ENCODE measurements at places on chromosomes 13 and 19.
A peak's percentile ranks its signal among the peaks of the same experiment; 100 is the strongest.

- H3K4me1 ChIP-seq = peaks cover 42% of the 10 kb centered on the region
- H3K4me3 ChIP-seq = peak overlapping the region; percentile 82
Observed at GRCh38 chr19:16208064-16208759, 10.5 kb downstream of the AP1M1 start.

GRCh38 chr13:76937281-76937820 is 11.0 kb upstream of the ACOD1 start:
- H3K27me3 ChIP-seq = peaks cover 3% of the 10 kb centered on the region
- no peak overlapping the region for H3K27ac ChIP-seq
- no peak for DNase-seq
- no peak overlapping the region for H3K4me3 ChIP-seq
- H3K36me3 ChIP-seq = no peaks in the 10 kb centered on the region

DNA sequence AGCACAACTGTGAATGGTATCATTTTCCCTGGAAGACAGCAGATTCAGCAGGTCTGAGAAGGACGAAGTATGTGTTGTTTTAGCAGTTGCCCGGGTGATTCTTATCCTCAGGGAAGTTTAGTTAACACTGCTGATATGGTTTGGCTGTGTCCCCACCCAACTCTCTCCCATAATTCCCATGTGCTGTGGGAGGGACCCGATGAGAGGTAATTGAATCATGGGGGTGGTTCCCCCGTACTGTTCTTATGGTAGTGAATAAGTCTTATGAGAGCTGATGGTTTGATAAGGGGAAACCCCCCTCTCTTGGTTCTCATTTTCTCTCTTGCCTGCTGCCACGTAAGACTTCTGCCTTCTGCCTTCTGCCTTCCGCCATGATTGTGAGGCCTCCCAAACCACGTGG is 81.0 kb upstream of the UBAC2 start:
- H3K4me1 ChIP-seq = no peaks in the 10 kb centered on the region
- no peak overlapping the region for H3K4me3 ChIP-seq
- H3K27me3 ChIP-seq = peaks cover 21% of the 10 kb centered on the region
- H3K27ac ChIP-seq = no peak overlapping the region

- H3K27ac ChIP-seq = no peak overlapping the region
- no peak overlapping the region for H3K4me3 ChIP-seq
- DNase-seq = no peak
- peaks cover 2% of the 10 kb centered on the region for H3K27me3 ChIP-seq
- H3K36me3 ChIP-seq = no peaks in the 10 kb centered on the region
- no peaks in the 10 kb centered on the region for H3K4me1 ChIP-seq
Observed at GRCh38 chr13:94886191-94886590, 173.8 kb upstream of the SOX21 start.

DNA sequence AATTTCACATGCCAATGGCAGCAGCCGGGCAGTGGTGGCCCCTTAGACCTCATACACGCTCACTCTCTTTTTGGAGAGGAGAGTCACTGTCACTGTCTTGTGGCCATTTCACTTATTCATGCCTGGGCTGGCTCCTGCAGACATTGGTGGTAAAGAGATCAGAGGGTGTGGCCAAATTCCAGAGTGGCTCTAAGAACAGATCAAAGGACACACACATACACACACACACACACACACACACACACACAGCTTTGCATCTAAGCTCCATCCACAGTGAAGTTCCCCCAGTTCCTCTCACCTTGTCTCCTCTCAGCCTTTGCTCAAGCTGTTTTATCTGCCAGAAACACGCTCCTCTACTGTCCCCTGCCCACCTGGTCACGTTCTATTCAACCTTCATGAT is 46.5 kb upstream of the KPNA3 start:
- DNase-seq = no peak
- no peaks in the 10 kb centered on the region for H3K36me3 ChIP-seq
- H3K27me3 ChIP-seq = no peaks in the 10 kb centered on the region
- no peak overlapping the region for H3K4me3 ChIP-seq
- no peak overlapping the region for H3K27ac ChIP-seq
- H3K4me1 ChIP-seq = no peaks in the 10 kb centered on the region

DNA sequence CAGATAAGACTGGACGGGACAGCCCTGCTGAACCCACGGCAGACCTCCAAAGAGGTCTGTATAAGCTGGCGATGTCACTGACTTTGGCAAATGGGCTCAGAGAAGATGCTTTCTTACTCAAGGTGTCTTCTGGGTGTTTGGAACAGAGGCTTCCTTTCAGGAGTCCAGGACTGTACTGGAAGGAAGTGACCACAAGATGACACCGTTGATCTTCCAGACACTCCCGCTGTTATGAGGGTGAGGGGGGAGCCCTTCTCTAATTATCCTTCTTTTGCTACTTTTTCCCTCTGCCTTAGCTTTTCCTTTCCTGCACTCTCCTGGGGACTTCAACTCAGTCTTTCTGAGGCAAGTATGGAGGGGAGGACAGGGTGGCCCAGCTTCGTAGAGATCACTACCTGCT is 65.2 kb upstream of the ZNF599 start:
- H3K36me3 ChIP-seq = no peaks in the 10 kb centered on the region
- H3K27ac ChIP-seq = no peak overlapping the region
- peak overlapping the region; percentile 48 for H3K4me3 ChIP-seq

DNA sequence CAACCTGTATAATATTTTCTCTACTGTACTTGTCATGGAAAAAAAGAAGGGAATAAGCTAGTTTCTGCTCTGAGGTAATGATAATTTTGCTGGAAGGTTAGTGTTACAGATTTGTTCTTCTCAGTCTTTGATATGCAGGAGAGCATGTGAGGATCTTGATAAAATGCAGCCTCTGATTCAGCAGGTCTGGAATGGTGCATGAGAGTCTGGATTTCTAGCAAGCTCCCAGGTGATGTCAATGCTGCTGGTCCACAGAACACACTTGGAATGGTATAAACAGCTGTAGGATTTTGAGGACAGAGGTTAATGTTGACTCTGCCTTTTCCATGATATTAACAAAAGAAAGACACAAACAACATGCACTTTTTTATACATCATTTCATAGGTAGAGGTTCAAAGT is 173.6 kb downstream of the NDFIP2 start:
- H3K36me3 ChIP-seq = no peaks in the 10 kb centered on the region
- H3K4me3 ChIP-seq = no peak overlapping the region

GRCh38 chr19:16025108-16026101 is 50.9 kb upstream of the TPM4 start:
- no peak overlapping the region for H3K4me3 ChIP-seq
- H3K4me1 ChIP-seq = no peaks in the 10 kb centered on the region
- no peaks in the 10 kb centered on the region for H3K27me3 ChIP-seq
- no peaks in the 10 kb centered on the region for H3K36me3 ChIP-seq

DNA sequence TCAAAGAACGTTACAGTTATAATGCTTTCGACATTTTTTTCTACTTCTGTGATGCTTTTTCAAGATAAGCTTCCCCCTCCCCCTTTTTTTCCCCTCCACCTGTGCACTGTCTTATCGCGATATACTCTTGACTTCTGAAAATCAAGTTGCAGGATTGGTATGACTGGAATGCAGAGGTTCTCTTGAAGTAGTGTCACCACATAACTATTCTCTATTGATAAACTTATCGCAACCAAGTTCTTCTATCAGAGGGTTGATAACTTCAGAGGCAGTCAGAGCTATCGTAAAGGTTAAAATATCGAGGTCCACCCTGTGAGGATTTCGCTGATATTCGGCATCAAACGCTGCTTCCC is 820 bp downstream of the EID2 start:
- peaks cover 77% of the 10 kb centered on the region for H3K4me1 ChIP-seq
- peaks cover 12% of the 10 kb centered on the region for H3K36me3 ChIP-seq
- DNase-seq = no peak
- peak overlapping the region; percentile 94 for H3K4me3 ChIP-seq
- no peaks in the 10 kb centered on the region for H3K27me3 ChIP-seq
- peak overlapping the region; percentile 97 for H3K27ac ChIP-seq

DNA sequence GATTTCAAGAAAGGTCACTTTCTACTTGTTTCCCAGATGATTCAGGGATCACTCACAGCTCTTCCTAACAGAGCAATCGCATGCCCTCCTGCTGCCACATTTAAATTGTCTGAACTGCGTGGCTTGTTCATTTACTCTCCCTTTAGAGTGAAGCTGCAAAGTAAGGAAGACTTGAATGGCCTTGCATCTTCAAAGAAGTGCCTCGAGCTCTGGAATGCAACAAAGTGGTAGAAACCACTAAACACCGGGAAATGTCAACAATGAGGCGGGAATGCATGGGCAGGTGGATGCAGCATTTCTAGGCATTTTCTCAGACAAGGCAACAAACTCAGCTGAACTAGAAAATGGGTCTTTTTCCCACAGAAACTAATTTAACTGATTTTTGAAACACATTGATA is 10.3 kb upstream of the DACH1 start:
- H3K4me1 ChIP-seq = no peaks in the 10 kb centered on the region
- no peak overlapping the region for H3K4me3 ChIP-seq
- no peak overlapping the region for H3K27ac ChIP-seq
- no peaks in the 10 kb centered on the region for H3K36me3 ChIP-seq
- no peaks in the 10 kb centered on the region for H3K27me3 ChIP-seq
- DNase-seq = no peak

DNA sequence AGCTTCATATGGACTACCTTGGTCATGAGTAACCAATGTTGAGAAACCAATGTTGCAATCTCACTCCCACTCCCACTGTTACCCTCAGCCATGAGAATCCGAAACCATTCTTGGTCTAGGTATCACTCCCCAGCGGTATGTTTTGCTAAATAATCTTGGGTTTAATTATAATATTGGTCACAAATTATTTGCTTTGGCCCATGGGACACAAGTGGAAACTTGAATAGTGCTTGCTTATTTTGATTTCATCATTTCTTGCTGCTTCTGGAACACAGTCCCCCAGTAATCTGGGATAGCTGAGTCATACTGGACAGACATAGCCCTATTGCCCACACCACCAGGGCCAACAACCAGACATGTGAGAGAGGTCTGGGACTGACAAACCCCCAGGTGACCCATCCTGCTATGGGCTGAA is 171.6 kb upstream of the IPO5 start:
- DNase-seq = no peak
- H3K27me3 ChIP-seq = peaks cover 25% of the 10 kb centered on the region
- H3K4me3 ChIP-seq = no peak overlapping the region
- H3K4me1 ChIP-seq = no peaks in the 10 kb centered on the region
- no peaks in the 10 kb centered on the region for H3K36me3 ChIP-seq

DNA sequence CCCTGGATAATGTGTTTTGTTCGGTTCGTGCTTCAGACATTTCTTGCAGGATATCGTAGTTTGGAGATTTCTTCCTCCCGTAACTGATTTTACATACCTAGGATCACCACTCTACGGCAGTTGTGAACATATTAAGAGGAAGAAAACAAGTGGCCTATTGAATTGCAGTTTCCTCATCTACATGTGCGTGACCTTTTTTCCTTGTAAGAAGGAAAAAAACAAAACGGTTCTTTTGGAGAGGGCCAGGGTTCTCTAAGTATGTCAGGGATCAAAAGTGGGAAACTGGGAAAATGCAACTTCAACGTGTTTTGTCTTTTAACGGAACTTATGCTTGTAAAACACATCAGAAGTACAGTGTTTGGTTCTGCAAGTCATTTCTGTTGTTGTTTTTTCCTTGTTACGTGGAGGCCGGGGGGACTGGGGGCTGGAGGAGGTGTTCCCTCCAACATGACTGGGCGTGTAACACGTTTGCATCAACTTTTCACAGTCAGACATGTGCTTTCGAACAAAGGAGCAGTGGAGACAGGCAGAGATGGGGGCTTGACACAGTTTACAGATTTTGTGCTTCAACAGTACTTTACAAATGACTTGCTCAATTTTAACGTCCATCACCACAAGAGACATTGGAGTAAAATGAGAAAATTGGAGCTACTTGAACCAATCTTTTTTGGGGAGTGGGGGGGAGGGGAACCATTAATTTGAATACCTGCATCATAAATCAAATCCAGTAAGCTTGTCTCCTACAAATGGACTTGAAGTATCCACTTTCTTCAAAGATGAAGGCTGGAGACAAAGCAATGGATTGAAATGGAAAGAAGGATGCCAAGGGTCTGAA is 3.8 kb downstream of the ZC3H4 start:
- peaks cover 64% of the 10 kb centered on the region for H3K4me1 ChIP-seq
- peak overlapping the region; percentile 94 for H3K4me3 ChIP-seq
- peak overlapping the region; percentile 96 for H3K27ac ChIP-seq
- no peaks in the 10 kb centered on the region for H3K27me3 ChIP-seq
- H3K36me3 ChIP-seq = peaks cover 11% of the 10 kb centered on the region

DNA sequence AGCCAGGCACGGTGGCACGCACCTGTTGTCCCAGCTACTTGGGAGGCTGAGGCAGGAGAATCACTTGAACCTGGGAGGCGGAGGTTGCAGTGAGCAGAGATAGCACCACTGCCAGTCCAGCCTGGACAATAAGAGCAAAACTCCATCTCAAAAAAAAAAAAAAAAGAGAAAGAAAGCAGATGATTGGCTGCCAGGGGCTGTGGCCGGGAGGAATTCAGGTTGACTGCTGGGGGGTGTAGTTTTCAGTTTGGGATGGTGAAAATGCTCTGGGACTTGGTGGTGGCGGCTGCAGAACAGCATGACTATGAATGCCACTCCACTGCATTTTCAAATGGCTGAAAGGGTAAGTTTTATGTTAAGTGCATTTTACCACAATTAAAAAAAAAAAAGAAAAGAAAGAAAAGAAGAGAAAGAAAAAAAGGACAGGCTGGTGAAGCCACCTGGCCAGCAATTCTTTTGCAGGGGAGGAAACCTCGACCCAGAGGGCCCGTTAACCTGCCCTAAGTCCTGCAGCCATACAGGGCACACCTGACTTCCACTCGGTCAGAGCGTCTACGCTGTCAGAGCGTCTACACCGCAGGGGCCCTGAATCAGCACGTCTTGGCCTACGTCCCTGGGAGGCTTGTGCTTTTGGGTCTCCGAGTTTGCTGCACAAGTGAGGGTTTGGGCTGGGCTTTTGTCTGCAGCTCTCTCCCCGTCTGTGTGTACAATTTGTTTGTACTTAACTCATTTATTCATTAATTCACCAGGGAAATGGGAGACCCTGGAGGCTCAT is 3.6 kb downstream of the ISOC2 start:
- H3K27me3 ChIP-seq = peaks cover 16% of the 10 kb centered on the region
- H3K4me3 ChIP-seq = no peak overlapping the region
- H3K4me1 ChIP-seq = peaks cover 37% of the 10 kb centered on the region
- no peak overlapping the region for H3K27ac ChIP-seq
- no peaks in the 10 kb centered on the region for H3K36me3 ChIP-seq
- no peak for DNase-seq

GRCh38 chr13:105908586-105908985 is 626.9 kb downstream of the EFNB2 start:
- H3K36me3 ChIP-seq = no peaks in the 10 kb centered on the region
- H3K4me1 ChIP-seq = peaks cover 21% of the 10 kb centered on the region
- peak overlapping the region; percentile 65 for H3K4me3 ChIP-seq
- no peak for DNase-seq

GRCh38 chr19:57280962-57281400 is 696 bp downstream of the ZNF460 start:
- no peak overlapping the region for H3K27ac ChIP-seq
- DNase-seq = peak; percentile 56
- H3K4me3 ChIP-seq = no peak overlapping the region
- no peaks in the 10 kb centered on the region for H3K27me3 ChIP-seq
- peaks cover 8% of the 10 kb centered on the region for H3K36me3 ChIP-seq

GRCh38 chr13:23243066-23243465 is 62.3 kb downstream of the SGCG start:
- DNase-seq = no peak
- no peaks in the 10 kb centered on the region for H3K4me1 ChIP-seq
- no peak overlapping the region for H3K27ac ChIP-seq
- peaks cover 2% of the 10 kb centered on the region for H3K27me3 ChIP-seq
- H3K4me3 ChIP-seq = no peak overlapping the region
- H3K36me3 ChIP-seq = no peaks in the 10 kb centered on the region
